Activated CD8-positive, alpha-beta memory T cell treated with anti-CD3 and anti-CD28 coated beads for 36 hours (primary cell): ENCODE measurements at places on chromosomes 4 and X. TPM values are rescaled to one million over a fixed set of nuclear protein-coding genes. Genes with fewer than 3 reads are reported as not detected.

Gene NPY5R
- total RNA-seq: not detected

Gene MFAP3L
- 2.5 TPM for total RNA-seq

Gene PCDH11X
- not detected for total RNA-seq

Gene VEGFD
- total RNA-seq: not detected

Gene POU3F4
- not detected for total RNA-seq

Gene TRAPPC11
- total RNA-seq: 23.6 TPM

Gene IL21
- 3.2 TPM for total RNA-seq

Gene STPG2
- total RNA-seq: not detected

Gene PPARGC1A
- not detected for total RNA-seq

Gene GC
- not detected for total RNA-seq

Gene UCP1
- total RNA-seq: not detected

Gene ATOH1
- total RNA-seq: not detected

Gene SLITRK2
- total RNA-seq: not detected

Gene ITIH6
- not detected for total RNA-seq

Gene GAGE13
- not detected for total RNA-seq

Gene MSX1
- not detected for total RNA-seq

Gene H2BW2
- total RNA-seq: 0.08 TPM

Gene TEX13A
- total RNA-seq: not detected

Gene MAGEA1
- not detected for total RNA-seq
